ENCODE measurements at places on chromosomes 5 and 9.

DNA sequence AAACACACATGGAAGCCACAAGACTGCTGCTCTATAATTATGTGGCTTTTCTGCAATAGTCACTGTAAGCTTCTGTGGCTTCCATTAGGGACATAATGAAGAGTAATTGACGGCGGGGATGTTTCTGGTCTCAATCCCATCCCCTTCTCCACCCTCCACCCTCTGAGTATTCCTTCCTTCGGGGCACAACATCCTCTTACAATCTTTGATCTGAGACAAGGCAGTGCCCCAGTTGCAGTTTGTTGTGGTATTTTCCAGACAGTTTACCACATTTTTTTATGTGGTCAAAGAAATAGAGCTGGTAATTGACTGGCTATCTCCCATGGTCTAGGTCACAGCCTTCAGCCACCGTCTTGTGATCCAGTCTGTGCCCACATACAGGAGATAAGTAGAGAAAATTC lies 277.7 kb downstream of the NR2F1-AS1 start:
- no peak for DNase-seq

- no peak for DNase-seq
Observed at GRCh38 chr9:110123341-110124095, 84.4 kb downstream of the C9orf152 start.

DNA sequence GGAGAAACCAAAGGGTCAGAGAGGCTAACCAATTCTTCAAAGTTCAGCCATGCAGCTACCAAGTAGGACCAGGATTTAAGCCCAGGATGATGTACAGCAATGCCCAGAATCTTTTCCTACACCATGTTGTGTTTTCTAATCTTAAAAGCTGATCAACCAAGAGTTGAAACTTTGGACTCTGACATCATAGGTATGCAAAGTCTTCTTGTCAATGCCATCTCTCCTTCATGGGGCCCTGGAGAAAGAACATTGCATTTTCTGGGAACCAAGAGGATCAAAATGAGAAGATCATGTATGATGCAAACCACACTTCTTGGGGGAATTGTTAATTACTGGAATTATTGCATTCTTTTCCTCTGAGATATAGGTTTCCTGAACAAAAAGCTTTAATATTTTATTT lies 54.4 kb upstream of the XPA start:
- DNase-seq, result no peak

- no peak for DNase-seq
Observed at GRCh38 chr5:119596046-119596445, 33.3 kb upstream of the FAM170A start.

DNA sequence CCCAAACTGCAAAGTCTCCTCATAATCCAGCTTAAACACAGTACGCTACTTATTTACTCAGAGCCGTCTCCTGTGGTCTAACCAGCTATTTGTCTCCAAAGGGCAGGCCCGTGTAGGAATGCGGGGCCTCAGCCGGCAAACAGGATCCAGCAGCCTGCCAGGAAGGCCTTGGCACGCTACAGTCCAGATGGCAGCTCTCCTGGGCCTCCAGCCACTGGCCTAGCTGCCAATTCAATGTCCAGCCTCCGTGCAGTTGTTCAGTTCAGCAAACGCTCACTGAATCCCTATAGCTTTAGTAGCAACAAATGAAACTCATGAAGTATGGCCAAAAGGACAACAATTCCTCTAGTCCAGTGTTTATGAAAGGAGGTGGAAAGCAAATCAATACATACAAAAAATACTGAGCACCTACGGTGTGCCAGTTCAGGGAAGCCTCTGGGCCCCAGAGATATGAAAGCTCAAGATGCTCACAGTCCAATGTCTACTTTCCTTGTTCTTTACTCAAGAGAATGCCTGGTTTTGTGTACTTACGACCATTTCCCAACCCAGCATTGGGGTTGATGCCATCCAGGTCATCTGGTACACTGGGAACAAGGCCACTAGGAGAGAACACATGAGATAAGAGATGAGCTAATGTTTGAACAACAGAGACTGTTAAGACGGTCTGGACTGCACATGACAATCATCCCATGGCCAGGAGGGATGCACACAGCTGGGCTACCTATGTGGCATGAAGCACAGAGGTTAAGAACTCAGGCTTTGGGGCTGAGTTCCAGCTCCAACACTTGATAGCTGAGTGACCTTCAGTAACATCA lies 8.3 kb downstream of the CDK5RAP2 start:
- DNase-seq, result no peak

DNA sequence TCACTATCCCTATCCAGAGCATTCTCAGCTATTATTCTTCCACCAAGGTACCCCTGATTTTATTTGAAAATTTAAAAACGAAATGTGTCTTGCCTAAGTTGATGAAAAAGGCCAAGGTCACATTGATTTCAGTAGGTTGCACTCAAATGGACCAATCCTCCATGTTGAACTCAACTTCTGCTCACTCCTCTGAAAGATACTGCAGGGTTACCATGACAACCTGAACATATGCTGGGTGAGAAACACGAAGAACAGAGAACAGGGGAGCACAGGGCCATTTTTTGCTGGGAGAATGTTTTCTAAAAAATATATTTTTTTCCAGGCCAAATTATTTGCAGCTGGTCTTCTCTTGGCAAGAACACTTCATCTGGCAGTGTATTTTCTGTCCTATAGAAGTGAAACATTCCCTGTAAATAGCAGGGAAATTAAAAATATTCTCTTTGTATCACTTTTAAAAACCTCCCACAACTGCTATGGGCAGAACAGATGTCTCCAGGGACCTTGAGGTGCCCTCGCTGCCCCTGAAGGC lies 215.9 kb downstream of the NXNL2 start:
- DNase-seq, result no peak

- DNase-seq, result peak; percentile 70
Observed at GRCh38 chr5:142014911-142015584, 2.2 kb upstream of the GNPDA1 start.

GRCh38 chr9:137396227-137396626 lies 26.7 kb downstream of the EXD3 start:
- no peak for DNase-seq

GRCh38 chr9:116417464-116417863 lies 263.9 kb downstream of the PAPPA start:
- no peak for DNase-seq
